ENCODE measurements at places on chromosomes 7 and 10.
A peak's percentile ranks its signal among the peaks of the same experiment; 100 is the strongest.

- peak; percentile 36 for DNase-seq
Observed at GRCh38 chr7:101538596-101539459, 90.3 kb downstream of the MYL10 start.

DNA sequence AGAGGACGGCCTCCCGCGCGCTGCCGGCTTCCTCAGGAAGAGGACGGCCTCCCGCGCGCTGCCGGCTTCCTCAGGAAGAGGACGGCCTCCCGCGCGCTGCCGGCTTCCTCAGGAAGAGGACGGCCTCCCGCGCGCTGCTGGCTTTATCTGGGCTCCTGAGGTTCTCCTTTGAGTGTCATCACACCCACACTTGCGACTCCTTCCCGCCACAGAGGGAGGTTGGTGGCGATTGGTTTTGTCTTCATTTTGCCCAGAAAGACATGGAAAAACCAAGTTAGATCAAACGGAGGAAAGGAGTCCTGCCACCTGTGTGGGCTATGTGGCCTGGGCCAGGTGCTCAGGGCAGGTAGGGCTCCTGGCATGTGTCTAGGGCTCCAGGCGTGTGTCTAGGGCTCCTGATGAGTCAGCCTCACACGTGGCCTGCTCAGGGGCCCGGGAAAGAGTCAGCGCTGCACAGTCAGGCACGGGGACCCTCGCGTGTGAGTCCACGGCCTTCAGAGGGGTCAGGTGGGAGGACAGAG, 138.0 kb downstream of the VIPR2 start:
- no peak for DNase-seq

DNA sequence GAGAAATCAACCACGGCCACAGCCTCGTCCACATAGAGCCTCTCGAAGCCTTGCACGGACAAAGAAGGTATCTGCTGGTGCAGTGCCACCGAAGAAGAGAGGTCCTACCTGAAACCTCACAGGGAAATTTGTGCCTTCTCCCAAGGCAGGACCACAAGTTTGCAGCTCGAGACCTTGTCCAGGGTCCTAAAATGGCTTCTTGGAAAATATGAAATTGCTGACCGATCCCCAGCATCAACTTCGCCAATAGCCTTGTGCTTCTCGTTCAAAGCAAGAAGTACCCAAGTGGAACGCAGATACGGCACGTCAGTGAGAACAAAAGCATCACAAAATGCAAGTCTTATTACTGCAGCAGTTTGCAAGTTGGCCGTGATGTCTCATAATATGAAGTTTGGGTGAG, 24.6 kb downstream of the PTPRN2 start:
- no peak for DNase-seq

DNA sequence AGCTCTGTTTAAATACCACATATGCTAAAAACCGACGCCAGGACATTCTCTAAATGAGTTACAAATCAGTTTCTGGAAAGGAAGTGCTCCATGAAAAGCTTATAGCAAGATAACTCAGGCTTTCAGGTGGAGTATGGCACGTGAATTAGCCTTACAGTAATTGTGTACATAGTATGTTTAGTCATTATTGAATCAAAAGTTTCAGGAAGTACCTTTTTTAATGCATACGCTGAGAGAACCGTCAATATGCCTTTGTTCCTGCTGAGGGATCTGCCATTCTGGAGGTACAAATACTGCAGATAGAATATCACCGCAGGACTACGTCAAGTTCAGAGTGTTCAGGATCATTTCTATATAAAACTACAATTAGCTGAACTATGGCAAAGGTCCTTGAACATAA, 45.7 kb downstream of the ANKMY2 start:
- no peak for DNase-seq

- no peak for DNase-seq
Observed at GRCh38 chr7:39754326-39755120, 131.2 kb downstream of the RALA start.

GRCh38 chr7:50475340-50475739, 25.2 kb upstream of the FIGNL1 start:
- DNase-seq = no peak

DNA sequence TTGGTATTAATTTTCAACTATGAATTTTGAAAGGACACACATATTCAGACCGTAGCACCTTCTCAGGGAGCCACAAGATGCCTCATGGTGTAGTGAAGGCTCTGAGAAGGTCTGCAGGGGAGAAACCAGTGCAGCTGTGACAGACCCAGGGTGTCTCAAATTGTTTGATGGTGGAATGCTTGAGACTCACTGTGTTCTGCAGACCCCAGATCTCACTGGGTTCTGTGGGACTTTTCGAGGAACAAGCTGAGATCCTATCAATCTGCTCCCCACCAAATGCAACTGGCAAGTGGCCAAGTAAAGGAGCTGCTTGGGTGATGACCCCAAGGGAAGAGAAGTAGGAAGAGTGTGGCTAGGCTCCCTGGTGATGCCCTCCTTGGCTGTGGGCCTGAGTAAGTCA, 130.5 kb upstream of the UNC5B start:
- DNase-seq = no peak

DNA sequence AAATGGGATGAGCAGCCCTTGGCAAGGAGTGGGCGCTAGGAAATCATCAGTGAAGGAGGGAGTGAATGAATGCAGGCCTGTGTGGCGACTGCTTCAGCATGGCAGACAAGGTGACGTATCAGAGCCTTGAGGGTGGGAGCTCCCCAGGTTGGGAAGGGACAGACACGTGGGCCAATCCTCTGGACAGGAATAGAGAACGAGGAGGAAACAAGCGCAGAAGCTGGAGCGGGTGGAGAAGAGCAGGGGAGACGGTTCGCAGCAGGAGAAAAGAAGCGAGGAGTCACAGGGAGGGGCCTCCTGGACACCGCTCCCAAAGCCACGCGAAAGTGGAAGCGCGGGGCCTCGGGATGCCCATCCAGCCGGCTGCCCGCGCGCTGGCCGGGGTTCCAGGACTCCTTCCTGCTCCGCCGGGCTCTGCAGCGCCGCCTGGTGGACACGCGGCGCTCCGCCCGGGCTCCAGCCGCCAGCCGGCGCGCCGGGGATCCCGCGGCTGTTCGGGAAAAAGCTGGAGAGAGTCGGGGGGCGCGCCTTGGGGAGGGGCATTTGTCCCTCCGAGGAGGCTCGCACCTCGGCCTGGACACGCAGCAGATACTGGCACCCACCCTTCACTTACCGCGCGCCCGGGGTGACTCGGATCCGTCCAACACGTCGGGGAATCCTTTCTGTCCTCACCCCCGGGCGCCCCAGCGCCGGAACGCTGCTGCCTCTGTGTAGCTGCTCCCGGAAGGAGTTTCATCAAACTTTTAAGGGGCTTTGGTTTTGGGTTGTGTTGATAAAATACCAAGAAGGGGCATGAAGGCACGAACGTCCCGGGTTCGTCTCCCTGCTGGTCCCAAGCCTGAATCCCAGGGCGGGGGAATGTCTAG, 6.3 kb downstream of the ZNF503 start:
- DNase-seq = no peak

DNA sequence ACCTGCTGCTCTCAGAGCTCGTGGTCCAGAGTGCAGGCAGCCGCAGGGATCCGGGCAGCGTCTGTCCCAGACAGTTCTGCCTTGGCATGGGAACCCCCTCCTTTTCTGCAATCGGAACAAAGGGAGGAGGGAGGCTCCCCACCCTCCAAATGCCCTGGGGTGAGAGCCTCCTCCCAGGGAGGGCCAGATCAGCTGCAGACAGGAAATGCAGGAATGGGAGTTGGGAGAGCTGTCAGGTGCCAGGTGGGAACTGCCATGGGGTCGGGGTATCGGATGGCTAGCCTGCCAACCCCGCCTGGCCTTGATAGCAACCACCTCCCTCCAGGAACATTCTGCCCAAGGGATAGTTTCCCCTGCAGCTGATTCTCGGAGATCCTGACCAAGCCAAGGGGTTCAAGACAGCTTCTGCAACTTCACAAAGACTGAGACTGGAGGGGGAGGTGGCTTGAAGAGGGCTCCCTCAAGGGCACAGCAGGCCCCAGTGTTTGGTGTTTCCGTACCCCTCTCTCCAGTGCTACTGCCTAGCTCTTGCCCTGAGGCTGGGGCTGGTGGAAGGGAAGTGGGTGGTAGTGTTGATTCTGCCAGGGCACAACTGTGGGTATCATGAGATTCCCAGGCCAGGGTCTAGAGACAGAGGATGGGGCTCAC, at the start of gene CALML5:
TSS of gene CALML5 (minus strand) at position 78 of the 648 bp plus-strand sequence. CDS start 132 bp downstream, outside the sequence.
- DNase-seq = no peak

DNA sequence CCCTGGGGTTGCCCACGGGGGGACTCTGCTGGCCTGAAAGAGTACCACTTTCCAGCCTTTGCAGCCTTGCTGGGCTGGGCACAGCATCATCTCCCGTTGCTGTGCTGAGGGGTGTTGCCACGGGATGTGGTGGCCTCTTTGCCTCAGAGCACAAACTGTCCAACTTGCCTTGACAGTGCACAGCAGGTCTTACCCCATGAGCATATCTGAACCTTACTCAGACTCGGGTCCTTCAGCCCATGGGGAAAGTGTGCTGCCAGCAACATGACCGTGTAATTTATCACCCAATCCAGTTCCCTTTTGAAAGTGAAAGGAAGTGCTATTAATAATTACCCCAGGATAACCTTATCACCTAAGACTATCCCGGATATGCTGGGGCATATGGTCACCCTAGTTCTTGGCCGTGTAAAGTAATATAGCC, 46.8 kb downstream of the TBXAS1 start:
- DNase-seq = peak; percentile 12

DNA sequence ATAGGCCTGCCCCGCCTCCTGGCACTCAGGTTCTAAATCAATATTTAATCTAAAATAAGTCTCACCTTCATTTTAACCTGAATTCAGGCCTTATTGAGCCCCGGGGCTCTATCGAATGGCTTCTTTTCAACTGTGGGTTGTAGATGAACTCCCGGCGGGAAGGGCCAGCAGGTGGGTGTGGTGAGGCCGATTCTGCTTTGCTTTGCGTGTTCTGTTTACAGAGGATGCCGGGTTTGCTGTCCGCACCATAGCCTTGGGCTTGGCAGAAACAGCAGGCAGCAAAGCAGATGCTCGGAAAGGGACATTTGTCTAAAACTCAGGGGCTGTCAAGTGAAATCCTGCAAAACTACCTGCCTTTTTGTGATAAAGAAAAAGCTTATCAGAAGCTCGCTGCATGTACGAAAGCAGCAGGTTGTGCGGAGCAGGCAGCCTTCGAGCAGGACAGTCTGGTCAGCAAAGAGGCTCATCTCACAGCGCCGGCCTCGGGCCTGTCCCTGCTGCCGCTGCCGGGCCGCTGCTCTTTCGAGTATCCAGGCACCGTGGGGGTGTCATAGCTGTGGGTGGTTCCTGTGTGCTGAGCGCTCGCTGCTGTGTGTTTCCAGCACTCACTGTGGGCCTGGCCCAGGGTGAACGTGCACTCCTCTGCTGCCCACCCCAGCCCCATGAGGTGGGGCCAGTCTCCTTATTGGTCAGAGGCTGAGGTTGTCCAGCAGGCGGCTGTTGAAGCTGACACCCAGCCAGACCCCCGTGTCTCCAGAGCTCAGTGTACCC, 434.8 kb upstream of the FOXK1 start:
- no peak for DNase-seq

GRCh38 chr10:42609872-42610271, 28.5 kb downstream of the ZNF33B start:
- DNase-seq = no peak

GRCh38 chr7:121337398-121337797, 8.6 kb downstream of the WNT16 start:
- no peak for DNase-seq

DNA sequence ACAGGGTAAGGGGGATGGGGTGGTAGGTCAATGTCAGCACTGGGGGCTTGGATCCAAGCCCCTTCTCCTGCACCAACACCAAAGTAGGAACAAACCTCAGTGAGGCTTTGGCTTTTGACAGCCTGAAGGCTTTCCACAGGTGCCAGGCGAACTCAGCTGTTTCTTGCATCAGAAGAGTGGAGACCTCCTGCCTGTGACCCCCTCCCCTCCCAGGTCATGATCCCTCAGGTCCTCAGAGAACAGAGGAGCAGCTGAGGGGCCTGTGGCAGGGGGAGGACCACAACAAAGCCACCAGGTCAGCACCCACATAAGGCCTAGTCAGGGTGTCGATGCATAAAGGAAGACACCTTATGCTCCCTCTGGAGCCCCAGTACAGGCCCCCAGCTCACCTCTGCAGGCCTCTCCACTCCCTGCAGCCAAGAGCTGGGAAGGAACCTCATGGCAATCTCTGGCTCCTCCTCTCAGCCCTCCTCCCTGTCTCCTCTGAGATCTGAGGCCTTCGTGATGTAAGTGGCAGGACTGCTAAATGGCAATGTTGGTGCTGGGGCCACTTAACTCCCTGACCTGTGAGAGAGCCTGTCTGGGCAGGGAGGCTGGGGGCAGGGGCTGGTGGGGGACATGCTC, 19.1 kb upstream of the PRRT4 start:
- no peak for DNase-seq

DNA sequence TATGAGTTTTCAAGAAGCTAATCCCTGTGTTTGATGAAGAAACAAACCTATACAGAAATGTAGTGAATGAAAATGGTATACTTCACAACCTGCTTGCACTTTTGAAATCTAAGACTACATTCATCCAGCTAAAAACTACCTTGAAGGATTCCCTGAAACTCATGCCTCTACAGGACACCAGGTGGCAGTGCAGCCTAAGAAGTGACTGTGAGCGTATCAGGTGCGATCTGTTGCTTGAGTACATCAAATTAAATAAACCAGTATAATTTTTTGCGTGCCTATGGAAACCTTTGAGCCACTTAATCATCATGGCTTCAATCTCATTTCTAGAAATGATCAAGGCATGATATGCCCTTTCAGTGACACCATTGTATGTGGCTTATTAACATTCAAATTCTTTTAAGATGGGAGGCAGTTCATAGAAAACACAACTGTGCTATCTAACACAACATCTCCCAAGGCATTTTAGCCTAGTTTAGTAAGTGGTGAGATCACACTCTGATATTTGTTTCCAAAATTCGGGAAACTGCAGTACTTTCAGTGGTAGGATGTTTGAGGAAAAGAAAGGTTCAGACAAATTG, 57.4 kb downstream of the PPP1R17 start:
- DNase-seq = peak; percentile 31

- peak; percentile 53 for DNase-seq
Observed at GRCh38 chr7:1920266-1920681, 250.2 kb downstream of the ELFN1 start.

- DNase-seq = no peak
Observed at GRCh38 chr10:89921403-89921802, 220.0 kb downstream of the KIF20B start.

DNA sequence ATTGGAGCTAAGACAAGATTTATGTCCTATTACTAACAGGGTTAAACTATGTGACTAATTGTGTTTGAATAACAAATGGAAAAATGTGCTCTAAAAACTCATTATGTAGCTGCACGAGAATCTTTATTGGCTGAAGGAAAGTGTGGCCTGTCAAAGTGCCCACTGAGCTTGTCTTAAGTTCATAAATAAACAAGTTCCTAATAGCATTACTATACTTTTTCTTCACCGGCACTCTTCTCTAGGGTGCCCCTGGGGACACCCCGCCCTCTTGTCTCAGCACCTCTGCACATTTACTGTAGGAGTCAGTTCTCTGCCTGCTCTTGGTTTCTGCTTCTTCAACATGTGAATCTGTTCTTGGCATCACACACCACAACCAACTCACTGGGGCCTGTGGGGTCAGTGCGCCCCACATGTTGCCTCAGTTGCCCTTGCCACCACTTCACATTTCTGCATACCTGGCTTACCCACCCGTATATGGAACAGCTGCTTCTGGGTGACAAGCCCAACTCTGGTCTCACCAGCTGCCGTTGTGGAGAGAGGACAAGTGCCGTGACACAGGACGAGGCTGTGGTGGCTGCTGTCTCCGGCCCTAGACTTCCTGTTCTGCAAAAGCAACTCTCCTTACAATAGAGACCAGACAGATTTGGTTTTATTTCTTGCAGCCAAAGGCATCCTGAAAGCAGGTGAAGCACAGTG, 96.3 kb upstream of the DDC start:
- no peak for DNase-seq

- DNase-seq = no peak
Observed at GRCh38 chr10:76454506-76455140, 1023.2 kb downstream of the LRMDA start.

- DNase-seq = no peak
Observed at GRCh38 chr10:25531457-25532061, 356.8 kb downstream of the GPR158 start.
